ENCODE measurements at places on chromosomes 3 and 15.

- no peak for DNase-seq
These were observed 45.2 kb upstream of the POLG start for GRCh38 chr15:89379818-89380217.

- DNase-seq: no peak
These were observed 255.5 kb downstream of the UACA start for GRCh38 chr15:70507772-70508371.

DNA sequence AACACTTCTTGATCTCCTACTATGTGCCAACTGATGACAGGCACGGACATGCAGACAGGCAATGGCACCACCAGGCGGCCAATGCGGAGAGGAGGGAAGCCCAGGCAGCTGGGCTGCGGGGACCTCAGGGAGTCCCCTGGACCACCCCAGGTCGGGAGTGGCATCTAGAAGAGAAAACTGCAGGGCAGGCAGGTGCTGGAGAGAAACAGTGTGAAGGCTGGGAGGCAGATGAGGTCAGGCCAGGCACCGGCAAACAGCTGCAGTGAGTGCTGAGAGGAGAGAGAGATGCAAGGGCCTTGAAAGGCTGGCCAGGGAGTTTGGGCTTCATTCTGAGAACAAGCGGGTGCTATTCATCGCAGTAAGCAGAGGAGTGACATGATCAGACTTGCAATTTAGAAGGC is 29.1 kb downstream of the SLC6A1 start:
- no peak for DNase-seq

- DNase-seq: no peak
These were observed 114.9 kb downstream of the TNIK start for GRCh38 chr3:171345107-171345843.

DNA sequence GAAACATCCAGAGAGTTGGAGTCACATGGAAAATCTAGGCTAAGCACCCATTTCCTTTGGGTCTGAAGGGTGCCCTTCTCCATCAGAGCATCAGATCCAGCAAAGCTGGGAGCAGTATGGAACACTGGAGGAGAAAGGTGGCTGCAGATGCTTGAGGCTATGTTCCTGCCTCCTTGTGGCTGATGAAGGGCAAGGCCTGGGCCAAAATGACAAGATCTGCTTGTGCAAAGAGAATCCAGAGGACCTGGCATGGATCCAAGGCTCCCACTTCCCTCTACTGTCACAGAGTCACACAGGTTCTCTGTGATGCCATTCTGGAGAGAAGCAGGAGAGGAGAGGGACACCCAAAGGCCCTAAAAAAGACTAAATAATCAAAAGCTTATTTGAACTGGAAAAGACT is 9.2 kb upstream of the ATP8B4 start:
- DNase-seq: no peak

GRCh38 chr3:194315965-194316361 is 35.2 kb downstream of the CPN2 start:
- no peak for DNase-seq

DNA sequence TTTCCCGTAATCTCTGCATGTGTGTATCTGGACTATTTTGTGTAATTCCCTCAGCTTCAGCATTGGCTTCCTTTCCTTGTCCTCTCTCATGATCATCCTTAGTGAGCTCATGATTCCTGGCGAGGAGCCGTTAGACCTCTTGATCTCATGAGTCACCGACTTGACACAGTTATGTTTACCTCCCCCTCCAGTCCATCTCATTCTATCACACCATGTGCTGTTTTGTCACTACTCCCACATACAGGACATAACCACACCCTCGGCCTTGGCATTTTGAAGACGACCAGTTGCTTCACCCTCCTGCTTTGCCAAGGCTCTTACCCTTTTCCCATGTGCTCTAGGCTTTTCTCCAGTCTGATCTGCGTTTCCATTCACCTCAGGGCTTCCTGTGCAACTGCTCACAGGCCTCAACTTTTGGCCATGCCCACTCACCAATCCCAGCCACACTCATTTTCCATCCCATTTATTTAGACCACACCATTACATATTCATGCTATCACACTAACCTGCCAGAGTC is 41.5 kb downstream of the CP start:
- no peak for DNase-seq

DNA sequence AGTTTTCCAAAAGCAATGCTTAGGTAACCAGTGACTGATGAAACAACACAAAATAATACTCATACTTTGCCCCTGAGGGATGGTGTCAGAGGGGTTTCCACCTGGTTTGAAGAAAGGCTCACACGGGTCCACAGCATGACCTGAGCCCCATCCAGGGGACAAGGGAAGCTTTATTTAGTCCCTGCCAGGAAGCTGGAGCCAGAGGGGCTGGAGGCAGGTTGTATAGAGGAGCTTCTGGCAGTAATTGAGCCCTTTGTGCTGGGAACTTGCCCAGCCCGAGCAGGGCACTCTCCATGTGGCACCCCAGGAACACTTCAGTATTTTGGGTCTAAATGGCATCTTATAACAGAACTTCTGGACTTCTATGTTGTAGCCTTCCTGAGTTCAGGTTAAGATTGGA is 39.2 kb upstream of the EPHB1 start:
- no peak for DNase-seq

GRCh38 chr3:42799376-42799775 is 4.9 kb downstream of the HIGD1A start:
- DNase-seq: no peak

DNA sequence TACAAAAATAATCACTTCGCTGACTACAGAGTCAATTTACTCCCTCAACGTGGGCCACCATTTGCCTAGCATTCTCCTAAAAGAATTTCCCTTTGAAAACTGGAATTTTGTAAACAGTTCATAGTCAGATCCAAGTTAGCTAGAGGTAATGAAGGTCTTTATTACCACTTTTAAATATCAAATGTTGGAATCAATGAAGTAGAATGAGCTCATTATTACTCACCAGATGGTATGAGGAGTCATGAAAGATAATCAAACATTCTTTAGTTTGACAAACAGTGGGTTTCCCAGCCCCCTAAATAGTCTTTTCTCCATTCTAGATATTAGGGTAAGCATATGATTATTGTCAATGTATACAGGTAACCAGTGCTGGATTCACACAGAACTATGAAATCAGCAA is 455.7 kb upstream of the THBS1 start:
- DNase-seq: no peak

Data from GM13976 (cell line).